ENCODE measurements at places on chromosomes 4 and X.

DNA sequence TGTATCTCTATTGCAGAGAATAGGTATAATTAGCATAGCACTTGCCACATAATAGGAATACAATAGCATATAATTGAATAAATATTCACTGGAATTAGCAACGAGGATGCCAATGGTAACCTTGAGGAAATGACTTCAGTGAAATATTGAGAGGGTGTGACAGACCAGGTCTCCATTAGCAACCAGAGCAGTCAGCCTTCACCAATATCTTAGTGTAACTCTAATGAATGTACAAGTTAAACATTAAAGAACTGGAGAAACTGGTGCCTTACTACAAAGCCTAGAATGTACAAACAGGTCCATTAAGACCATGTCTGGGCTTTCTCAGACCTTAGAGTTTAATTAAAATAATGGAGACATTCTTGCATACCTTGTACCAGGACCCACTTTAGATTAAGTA is 143.0 kb downstream of the MAGEB17 start:
- no peak for DNase-seq

GRCh38 chrX:152817078-152817764 is 13.3 kb downstream of the CETN2 start:
- DNase-seq, result no peak

DNA sequence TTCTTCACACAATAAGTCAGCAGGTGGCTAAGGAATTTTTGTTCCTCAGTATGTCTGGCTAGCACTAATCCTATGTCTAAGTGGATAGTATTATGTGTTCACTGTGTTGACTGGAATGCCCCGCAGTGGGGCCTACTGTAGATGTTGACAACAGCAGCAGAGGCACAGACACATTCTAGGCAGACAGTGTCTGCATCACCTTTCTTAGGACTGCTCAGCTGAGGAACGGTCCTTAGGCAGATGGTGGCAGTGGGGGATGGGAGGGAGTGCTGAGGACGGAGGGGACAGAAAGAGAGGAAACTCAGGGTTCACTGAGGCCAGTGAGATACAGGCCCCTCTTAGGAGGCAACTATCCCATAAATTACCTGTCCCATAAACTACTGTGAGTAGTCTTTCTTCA is 44.6 kb upstream of the LEF1 start:
- DNase-seq, result no peak

- no peak for DNase-seq
Observed at GRCh38 chrX:40573763-40574162, 7.0 kb upstream of the ATP6AP2 start.

DNA sequence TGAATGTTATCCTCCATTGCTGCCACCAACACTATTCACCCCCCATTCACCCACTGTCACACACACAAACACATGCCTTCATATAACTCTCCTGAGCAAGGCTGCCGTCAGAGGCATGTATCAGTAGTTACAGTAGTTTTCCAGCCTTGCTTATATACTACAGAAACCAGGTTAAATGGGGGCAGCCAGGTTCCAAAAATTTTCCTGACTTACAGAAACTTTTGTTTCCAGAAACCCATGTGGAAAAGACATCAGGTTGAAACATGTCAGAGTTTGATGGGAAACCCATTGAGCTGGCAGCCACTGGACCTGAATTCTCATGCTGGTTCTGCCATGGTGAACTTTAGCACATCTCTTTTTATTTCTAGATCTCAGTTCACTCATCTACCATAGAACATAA is 64.0 kb downstream of the COX18 start:
- DNase-seq, result no peak

All from activated gamma-delta T cell treated with Interleukin-2 at 50 U/mL for 16 hours (primary cell).